Stimulated activated CD8-positive, alpha-beta memory T cell treated with anti-CD3 and anti-CD28 coated beads, Interleukin-7, amount 100 ng/mL, for 24 hours (primary cell): ENCODE measurements at places on chromosomes 7 and 10.

- no peak for DNase-seq
Observed at GRCh38 chr10:61283066-61283465, 170.1 kb downstream of the TMEM26 start.

- DNase-seq: no peak
Observed at GRCh38 chr10:102211615-102212299, 14.3 kb upstream of the ELOVL3 start.

- no peak for DNase-seq
Observed at GRCh38 chr10:45008524-45009161, 7.9 kb downstream of the ZNF22 start.

DNA sequence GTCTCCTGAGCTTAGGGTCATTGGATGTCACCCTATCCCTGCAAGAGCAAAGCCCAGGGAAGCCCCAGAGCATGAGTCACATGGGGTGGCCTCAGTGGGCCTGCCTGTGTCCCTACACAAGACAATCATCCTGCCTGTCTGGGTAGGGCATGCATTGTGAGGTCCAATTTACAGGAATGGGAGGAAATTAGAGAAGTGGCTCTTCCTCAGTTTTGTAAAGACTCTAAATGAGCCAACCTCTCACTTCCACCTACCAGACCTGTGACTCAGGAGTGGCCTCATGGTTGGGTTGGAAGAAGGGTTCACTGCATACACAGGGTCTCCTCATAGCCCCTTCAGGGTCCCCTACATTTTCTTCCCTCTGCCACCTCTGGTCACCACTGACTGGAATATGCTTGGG is 43.6 kb upstream of the SMNDC1 start:
- DNase-seq: no peak

DNA sequence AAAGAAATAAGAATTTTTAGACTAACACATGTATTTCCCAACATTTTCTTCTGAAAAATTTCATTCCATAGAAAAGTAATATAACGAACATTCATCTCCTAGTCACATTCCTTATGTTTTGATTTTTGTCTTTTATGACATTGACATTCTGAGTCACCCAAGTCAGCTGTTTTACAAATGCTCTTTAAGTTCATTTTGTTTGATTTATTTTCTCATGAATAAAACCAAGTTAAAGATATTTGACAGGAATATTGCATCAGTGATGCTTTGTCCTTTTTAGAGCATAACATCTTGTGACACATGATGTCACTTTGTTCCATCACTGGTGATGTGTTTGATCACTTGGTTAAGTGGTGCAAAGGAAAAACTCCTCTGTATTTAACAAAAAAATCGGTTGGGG is 48.4 kb downstream of the HGF start:
- no peak for DNase-seq

GRCh38 chr7:80253653-80254052 is 119.0 kb downstream of the GNAI1 start:
- no peak for DNase-seq

- no peak for DNase-seq
Observed at GRCh38 chr10:9244864-9245263, 1190.4 kb downstream of the GATA3 start.

- no peak for DNase-seq
Observed at GRCh38 chr10:20202337-20202736, 386.1 kb downstream of the PLXDC2 start.

DNA sequence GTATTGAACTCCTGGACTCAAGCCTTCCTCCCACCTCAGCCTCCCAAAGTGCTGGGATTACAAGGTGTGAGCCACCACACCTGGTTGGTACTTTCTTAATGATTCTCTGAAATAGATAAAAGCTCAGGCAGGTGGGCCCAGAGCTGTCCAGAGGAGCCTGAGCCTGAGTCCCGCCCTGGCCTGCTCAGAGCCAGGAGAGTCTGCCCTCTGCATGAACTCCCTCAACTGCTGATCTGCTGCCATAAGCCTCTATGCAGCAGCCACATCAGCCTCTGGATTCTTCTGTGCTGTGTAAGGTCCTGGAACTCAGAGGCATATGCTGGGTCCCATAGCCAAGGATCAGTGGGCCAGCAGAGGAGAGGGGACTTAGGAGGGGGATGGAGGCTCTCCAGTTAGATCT is 23.1 kb upstream of the DDIT4 start:
- no peak for DNase-seq

DNA sequence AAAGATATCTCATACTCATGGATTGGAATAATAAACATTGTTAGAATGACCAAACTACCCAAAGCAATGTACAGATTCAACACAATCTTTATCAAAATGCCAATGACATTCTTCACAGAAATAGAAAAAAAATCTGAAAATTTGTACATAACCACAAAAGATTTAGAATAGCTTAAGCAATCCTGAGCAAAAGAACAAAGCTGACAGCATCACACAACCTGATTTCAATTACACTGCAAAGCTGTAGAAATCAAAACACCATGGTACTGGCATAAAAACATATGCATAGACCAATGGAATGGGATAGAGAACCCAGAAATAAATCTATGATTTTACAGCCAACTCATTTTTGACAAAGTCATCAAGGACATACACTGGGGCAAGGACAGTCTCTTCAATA is 130.0 kb upstream of the TMEM72 start:
- no peak for DNase-seq

DNA sequence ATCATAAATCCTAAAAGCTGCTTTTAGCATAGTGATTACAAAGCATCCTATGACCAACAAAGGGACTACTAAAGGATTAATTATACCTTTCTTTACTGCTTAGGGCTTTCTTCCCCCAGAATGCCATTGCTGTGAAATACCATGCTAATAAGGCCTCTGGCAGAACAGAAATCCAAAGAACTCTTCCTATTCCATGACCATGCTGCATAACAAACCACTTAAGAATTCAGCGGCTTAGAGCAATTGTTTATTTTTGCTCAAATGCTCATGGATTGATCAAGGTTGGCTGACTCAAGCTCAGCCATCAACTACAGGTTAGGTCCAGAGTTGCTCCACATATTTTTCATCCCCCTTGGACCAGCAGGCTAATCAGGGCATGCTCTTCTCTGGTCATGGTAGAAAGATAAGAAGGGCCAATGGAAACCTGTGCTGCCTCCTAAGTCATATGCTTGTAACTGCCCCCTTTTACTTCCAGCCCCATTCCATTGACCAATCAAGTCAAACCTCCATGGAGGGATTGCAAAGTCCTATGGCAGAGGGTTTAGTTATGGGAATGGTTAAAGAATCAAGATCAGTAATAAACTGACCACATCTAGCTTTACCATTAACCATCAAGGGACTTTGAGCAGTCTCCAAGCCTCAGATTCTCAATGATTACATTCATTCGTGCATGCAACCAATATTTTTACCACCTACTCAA is 244.4 kb upstream of the FZD1 start:
- no peak for DNase-seq

DNA sequence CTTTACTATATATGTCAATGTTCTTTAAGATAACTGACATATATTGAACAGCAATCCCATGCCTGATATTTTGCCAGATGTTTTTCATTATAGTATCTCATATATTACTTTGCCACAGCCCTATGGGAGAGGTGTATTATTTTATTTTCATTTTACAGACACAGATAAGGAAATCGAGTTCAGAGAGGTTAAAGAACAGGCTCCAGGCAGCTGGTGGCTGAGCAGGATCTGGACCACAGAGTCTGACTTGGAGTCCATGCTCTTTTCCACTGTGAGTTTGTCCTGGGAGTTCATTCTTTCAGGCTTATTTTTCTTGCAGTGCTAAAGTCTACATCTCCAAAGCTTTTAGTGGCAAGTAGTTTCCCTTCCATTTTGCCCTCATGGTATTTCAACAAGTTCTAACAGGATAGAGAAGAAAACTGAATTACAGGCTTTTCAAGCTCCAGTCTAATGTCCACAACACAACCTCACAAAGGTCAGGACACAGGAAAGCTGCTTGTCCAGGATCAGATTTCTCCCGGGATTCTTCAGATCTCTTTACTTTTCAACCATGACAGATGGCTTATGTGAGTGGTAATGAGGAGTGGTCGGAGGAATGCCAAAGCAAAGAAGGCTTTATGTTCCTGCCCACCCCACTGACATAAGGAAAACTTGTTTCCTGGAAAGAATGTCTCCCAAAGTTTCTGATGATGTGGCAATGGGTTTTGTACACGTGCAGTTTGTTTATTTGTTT is 13.1 kb upstream of the SLC35B4 start:
- no peak for DNase-seq

DNA sequence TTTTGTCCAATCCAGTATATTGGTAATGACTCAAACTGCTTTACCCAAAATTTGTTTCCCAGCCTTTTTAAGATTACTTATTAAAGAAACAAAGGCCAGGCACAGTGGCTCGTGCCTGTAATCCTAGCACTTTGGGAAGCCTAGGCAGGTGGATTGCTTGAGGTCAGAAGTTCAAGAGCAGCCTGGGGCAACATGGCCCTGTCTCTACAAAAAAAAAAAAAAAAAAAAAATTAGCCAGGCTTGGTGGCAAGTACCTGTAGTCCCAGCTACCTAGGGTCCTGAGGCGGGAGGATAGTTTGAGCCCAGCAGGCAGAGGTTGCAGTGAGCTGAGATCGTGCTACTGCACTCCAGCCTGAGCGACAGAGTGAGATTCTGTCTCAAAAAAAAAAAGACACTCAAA is 7.0 kb upstream of the ARHGAP12 start:
- no peak for DNase-seq

- no peak for DNase-seq
Observed at GRCh38 chr7:28329661-28330363, 82.5 kb upstream of the CREB5 start.

GRCh38 chr7:93944673-93945072 is 23.1 kb downstream of the GNG11 start:
- DNase-seq: no peak

DNA sequence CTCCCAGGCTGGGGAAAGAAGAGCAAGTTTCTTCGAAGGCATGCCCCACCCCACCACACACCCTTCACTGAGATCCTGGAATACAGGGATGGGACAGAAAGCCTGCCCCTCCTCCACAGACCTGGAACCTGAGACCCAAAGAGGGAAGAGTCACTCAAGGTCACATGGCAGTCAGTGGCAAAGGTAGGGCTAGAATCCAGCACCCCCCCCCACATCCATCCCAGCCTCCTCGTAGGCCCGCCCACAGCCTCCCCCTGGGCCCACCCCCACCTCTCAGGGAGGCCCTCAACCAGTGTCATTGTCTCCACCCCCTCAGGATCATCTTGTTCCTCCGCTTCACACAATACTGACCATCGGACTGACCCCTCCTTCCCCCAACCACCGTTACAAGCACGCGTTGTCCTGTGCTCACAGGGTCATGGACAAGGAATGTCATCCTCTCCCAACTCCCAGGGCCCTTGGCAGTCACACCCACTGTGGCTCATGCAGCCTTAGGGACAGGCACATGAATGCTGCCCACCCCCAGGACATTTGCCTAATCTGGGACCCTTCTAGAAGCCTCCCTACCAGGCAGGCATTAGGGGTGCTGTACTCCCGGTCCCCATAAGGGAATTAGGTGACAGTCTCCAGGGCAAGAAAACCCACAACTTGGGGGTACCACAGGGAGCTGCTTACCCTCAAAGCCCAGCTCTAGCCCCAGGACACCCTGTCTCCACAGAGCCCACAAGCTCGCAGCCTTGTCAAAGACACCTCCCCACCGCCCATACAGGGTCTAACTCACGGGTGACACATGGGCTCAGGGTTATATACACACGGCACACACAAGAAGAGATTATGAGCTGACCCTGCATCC is 1.4 kb downstream of the KCNH2 start:
- no peak for DNase-seq
